Choroid plexus epithelial cell (primary cell): ENCODE measurements at places on chromosomes 3 and 15.

DNA sequence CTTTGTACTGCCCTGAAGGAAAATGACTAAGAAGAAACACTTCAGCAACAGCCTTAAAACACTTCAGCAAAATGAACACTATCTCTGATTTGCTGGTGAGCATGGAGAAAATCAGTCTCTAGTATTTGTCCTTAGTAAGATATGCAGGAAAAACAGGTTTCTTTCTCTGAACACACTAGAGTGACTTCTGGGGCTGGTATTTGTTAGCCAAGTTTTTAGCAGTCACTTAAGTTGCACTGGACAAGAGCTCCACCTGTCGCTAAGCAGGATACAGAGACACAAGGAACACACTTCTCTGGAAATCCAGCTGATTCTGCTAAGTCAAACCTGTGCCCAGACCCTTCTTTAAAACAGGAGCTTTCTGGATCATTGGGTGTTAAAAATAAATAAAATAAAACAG, 65.3 kb downstream of the CHAC1 start:
- peak; percentile 44 for DNase-seq

- DNase-seq: peak; percentile 60
Measured at GRCh38 chr3:38985581-38985980, 66.2 kb downstream of the SCN11A start.

GRCh38 chr15:89495638-89496145, 691 bp downstream of the RHCG start:
- DNase-seq: no peak

DNA sequence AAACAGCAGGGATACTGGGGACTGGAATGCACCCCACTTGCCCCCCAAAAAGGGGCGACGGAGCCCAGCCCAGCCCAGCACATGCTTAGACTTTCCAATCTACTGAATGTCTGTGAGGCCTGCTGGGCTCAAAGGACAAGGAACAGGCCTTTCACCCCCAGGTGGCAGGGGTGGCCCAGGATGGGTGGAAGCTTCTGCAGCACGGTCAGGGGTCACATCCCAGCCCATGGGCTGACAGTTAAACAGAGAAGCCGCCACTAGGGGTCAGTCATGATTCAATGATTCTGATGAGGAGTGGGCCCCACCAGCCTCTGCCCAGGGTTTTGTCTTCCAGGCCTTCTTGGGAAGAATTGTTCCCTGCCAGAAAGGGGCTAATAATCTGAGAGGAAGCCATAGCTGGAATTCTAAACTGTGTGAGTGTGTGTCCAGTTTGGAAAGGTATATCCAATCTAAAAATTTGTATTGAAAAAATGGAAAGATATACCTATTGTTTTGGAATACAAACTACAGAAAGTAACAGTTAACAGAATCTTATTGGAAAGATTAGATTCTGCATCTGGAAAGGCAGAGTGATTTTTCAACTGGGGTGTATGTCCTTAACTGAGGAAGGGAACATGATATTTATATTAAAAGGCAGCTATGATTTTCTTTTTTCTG, 2.2 kb downstream of the CHRNB4 start:
- DNase-seq: peak; percentile 56

GRCh38 chr15:73334086-73334485, 34.7 kb downstream of the HCN4 start:
- DNase-seq: no peak

DNA sequence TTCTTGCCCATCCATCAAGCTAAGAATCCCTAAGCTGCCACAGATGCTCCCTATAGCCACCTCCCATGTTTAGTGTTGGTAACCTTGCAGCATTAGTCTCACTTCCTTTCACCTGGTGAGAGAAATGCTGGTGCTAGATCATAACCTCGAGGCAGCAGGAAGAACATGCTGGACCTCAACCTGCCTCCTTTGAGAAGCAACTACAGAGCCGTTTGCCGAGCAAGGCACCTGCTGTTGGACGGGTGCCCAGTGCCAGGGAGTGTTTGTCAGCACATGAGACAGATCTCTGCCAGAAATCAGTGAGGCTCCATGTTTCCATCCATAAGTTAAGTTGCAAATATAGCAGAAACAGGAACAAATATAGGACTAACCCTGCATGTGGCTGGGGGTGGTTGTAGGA, 955.7 kb downstream of the TUSC7 start:
- DNase-seq: no peak

GRCh38 chr15:98999233-98999632, 8.4 kb downstream of the PGPEP1L start:
- DNase-seq: no peak

- DNase-seq: peak; percentile 36
Measured at GRCh38 chr15:29556380-29556779, 265.9 kb downstream of the TJP1 start.

GRCh38 chr15:39942101-39942752, 8.3 kb downstream of the EIF2AK4 start:
- peak; percentile 79 for DNase-seq

DNA sequence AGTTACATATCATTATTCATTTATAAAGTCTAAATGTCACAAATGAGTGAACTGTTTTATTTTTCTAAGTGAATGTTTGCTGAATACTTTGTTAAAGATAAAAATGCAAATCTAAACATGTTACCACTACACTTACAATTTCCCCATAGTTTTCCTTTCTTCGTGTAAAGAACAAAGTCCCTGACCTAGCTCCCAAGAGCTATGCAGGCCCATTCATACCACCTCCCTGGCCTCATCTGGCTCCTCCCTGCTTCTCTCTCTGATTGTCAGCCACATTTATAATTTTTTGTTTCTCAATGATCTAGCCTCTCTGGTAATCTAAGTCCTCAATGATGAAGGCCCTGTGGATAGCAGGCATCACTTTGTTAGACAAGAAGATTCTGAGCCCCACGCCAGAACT, 31.0 kb upstream of the OR5K4 start:
- no peak for DNase-seq

DNA sequence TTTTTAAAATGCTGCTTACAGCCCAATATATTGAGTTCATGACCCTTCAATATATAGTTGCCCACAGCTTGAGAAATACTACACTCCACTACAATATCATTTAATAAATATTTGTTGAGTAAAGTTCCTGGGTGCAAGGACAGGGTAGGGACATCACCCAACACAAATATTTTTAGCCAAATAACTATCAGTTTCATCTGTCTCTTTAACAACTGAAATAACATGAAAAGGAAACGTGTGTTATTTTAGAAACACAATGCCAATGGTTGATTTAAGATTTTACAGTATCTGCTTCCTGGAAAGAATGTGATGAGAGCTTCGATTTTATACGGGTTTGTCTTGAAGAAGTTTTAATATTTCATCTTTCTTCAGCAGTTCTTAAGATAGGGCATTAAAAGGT, 67.7 kb upstream of the CDV3 start:
- no peak for DNase-seq

DNA sequence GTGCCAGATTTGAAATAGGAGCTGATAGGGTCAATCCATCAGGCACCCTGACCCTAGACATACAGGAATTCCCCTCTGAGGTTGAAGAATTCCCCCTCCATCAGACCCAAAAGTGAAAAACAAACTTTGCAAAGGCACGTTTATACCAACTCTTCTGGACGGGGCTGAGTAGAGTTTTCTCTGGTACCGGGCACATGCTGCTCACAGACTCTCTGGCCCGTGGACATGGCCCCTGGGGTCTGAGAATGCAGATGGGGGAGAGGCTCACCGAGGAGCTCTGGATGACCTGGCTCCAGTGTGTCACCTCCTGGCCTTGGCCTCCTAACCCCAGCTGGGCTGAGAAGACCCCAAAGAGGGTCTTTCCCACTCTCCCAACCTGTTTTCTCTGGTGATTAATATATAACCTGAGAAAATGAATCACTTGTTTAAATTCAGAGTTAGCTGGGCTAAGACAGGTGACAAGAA, 11.2 kb upstream of the LIPC start:
- no peak for DNase-seq

DNA sequence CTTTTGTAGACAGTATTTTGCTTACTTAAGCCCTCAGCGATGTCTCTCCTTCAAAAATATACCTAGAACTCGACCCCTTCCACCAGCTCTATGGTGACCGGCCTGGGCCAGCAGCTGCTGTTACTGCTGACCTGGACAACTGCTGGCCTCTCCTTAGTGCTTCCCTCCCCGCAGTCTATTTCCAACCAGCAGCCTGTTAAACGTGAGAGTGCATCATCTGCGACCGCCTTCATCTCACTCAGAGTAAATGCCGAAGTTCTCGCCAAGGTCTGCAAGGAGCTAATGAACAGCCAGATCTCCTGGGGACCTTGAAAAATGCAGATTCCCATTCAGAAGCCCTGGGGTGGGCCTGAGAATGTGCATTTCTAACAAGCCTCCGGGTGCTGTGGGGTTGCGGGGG, 86.7 kb downstream of the RPLP1 start:
- no peak for DNase-seq

GRCh38 chr3:164806188-164806587, 272.1 kb downstream of the SI start:
- peak; percentile 3 for DNase-seq

GRCh38 chr3:124832782-124833709, 54.1 kb downstream of the ITGB5 start:
- peak; percentile 80 for DNase-seq

DNA sequence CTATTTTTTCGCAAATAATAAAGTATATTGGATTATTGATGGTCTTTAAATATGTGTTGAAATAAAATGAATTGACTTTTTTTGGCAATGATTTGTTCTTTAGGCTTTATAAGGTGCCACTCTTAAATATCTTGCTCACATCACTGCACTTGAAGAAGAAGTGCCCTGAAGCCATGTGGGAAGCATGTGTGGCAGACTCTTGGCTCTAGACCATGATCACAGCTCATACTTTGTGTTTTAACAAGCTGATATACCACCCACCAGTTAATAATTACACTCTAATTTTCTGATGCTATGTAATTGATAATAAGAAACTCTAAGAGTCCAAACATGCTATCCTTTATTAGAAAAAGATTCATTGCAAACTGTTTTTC, 52.1 kb upstream of the TGFBR2 start:
- no peak for DNase-seq

DNA sequence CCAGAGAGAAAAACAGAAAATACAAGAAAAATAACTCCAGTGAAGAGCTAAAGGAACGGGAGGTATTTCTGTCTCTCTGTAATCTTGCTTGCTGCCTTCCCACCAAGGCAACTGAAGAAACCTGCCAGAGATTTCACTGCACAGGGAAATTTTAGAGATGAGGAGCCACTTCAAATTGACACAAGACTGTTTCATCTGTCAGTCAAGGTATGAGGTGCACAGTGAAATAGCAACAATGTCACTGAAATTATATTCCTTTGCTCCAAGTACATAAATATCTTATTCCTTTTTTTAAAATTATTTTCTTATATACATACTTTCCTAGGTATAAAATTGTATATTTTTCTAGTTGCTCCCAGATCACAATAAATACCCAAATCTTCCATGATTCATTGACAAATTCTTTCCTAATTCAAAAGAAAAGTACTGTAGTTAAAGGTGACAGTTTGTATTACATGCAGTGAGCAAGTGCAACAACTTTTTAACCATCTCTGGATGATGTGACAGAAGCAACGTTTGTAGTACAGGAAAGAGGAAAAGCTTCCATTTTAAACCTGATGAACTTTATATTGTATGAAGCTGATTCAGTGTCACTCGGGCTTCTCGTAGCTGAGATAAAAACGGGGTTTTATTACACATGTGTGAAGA, 563.4 kb downstream of the TUSC7 start:
- DNase-seq: no peak

- peak; percentile 55 for DNase-seq
Measured at GRCh38 chr3:89303701-89304100, 196.3 kb downstream of the EPHA3 start.

DNA sequence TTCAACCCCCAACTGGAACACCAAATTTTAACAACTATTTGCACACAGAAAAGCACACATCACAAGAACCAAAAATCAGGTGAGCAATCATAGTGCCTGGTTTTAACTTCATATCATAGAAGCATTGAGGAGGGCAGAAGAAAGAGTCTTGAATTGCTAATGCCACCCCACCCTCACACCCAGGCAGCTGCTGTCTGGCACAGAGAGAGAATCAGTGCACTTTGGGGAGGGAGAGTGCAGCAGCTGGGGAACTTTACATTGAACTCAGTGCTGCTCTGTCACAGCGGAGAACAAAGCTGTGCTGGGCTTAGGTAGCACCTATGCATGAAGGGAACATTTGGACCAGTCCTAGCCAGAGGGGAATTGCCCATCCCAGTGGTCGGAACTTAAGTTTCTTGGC, 76.0 kb upstream of the KBTBD8 start:
- no peak for DNase-seq

- no peak for DNase-seq
Measured at GRCh38 chr3:126155819-126156218, 24.6 kb downstream of the ALDH1L1 start.

- DNase-seq: no peak
Measured at GRCh38 chr3:16770792-16771191, 114.0 kb upstream of the PLCL2 start.
